Activated T-cell treated with anti-CD3 and anti-CD28 coated beads for 48 hours (primary cell): ENCODE measurements at places on chromosomes 12 and 14.

- DNase-seq, result no peak
Observed at GRCh38 chr12:28507033-28507432, 316.8 kb downstream of the CCDC91 start.

- DNase-seq, result no peak
Observed at GRCh38 chr14:21860172-21860571, 186.6 kb upstream of the OR4E1 start.

GRCh38 chr12:24796876-24797275, 152.0 kb downstream of the BCAT1 start:
- DNase-seq, result no peak

DNA sequence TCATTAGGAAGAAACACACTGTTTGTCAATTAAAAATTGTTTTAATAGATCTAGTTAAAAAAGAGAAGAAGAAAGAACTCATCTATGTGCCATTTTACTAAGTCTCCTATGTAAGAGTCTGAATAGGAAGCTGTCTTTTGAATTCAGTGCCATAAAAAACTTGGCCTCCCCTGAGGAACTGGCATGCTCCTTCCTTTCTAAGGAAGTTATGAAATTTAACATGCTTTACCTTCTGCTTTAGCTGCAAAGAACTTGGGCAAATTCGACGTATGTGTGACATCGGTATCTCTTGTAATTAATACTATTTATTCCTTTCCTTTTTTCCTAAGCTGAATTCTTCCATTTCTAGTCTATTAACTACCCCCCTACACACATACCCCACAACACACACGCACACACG, 12.5 kb downstream of the TM7SF3 start:
- no peak for DNase-seq

DNA sequence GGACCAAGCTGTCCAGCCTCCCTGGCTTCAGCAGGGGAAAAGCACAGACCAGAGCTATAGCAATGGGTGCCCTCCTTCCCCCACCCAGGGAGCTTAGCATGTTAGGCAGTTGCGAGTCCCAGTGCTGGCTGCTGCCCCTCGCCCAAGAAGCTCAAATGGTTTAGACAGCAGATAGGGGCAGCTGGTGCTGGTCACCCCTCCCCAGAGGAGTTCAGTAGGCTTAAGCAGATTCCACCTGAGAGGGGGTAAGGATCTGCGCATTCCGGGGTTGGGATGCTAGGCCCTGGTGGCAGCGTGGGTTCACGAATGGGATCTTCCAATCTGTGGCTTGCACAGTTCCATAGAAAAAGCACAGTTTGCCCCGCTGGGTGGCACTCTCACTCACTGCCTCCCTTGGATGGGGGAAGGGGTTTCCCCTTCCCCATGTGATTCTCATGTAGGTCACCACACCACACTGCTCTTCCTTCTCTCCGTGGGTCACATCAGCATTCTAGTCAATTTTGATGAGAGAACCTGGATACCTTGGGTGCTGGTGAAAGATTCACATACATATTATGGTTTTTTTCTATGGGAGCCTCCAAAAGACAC, 665.6 kb downstream of the C12orf50 start:
- no peak for DNase-seq
